ENCODE measurements at places on chromosomes 2 and 18. TPM values are rescaled to one million over a fixed set of nuclear protein-coding genes. Genes with fewer than 3 reads are reported as not detected.
A peak's percentile ranks its signal among the peaks of the same experiment; 100 is the strongest.

GRCh38 chr2:671072-671471 is 6.1 kb downstream of the TMEM18 start:
- no peak for DNase-seq

GRCh38 chr18:8694891-8695290 is 10.5 kb upstream of the MTCL1 start:
- no peak for DNase-seq

- no peak for DNase-seq
These were observed 318.8 kb upstream of the KCNH7 start for GRCh38 chr2:163157411-163157810.

DNA sequence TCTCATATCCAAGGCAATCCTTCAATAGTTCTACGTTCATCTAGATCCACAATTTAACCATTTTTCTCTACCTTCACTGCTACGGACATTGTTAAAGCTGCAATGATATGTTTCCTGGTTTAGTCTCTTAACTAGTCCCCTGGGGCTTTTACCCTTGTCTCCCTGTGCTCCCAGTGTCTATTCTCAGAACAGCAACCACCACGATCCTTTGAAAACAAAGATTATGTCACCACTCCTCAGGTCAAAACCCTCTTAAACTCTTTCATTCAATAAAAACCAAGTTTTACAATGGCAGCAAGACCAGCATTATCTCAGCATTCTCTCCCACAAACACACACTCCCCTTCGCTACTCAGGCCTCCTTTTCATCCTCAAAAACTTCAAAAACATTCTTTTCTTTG is 298.2 kb upstream of the CHST9 start:
- DNase-seq = no peak

GRCh38 chr18:29076645-29077044 is 899.7 kb upstream of the CDH2 start:
- DNase-seq = no peak

DNA sequence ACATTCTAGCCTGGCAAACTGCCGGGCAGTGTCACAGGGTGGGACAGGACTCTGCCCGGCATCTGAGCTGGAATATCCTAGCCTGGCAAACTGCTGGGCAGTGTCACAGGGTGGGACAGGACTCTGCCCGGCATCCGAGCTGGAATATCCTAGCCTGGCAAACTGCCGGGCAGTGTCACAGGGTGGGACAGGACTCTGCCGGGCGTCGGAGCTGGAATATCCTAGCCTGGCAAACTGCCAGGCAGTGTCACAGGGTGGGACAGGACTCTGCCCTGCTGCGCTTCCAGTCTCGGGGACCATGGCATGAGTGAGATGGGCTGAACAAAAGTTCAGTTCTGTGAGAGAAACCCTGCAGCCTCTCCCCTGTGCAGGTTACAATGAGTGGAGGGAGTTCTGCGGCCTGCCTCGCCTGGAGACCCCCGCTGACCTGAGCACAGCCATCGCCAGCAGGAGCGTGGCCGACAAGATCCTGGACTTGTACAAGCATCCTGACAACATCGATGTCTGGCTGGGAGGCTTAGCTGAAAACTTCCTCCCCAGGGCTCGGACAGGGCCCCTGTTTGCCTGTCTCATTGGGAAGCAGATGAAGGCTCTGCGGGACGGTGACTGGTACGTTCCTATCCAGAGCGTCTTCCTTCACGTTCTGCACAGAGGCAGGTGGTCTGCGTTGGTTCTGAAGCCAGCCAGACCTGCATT is 80.3 kb downstream of the TPO start:
- DNase-seq = no peak

DNA sequence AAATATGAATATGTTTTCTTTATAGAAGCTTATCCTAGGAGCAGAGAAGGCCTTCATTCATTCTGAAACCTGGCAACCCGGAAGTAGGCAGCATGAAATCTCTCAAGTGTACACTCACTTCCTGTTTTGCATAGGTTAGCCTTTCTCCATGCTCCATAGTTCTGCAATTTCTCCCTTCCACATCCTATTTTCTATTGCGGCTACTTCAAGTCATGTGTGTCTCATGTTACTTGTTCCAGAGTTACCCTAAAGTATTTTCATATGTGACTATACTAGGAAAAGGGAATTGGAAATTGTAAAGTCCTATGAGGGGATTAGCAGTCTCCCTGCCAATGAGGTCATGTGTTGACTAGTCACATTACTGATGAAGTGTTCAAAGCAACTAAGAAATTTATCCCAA is 320.6 kb downstream of the NCKAP5 start:
- DNase-seq = no peak

- no peak for DNase-seq
These were observed 175.3 kb downstream of the PDE11A start for GRCh38 chr2:177897278-177897677.

GRCh38 chr2:235677937-235678336 is 184.1 kb downstream of the AGAP1 start:
- DNase-seq = no peak

DNA sequence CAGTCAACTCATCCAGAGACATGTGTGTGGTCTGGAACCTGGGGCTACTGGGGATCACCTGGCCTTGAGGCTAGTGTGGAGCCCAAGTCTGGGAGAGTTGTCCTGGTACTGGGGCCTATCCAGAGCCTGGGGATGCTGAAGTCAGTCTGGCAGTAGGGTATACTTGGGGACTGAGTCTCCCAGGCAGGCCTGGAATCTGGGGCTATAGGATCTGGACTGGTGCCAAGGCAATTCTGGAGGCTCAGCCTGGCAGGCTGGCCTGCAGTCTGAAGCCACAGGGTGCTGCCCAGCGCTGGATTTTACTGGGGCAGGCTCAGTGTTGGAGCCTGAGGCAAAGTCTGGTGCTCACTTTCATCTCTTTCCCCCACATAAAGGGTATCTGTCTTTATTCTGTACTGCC is 46.5 kb downstream of the AQP4 start:
- DNase-seq = no peak

DNA sequence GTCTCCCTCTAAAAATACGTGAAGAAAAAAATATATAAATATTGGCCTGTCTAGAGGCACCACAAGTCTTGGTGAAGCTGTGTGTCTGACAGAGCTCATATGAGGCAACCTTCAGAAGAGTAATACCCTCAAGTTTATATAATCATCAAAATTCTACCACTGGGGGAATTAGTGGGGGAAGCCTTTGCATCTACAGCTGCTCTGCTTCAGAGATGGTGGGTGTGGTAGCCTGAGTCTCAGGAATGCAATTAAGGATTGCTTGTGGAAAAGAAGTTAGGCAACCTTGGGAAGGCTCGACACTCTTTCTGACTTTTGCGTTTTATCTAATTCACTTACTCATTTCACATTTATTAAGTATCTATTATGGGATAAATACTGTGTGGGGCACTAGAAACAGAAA is 17.4 kb downstream of the TPGS2 start:
- no peak for DNase-seq

DNA sequence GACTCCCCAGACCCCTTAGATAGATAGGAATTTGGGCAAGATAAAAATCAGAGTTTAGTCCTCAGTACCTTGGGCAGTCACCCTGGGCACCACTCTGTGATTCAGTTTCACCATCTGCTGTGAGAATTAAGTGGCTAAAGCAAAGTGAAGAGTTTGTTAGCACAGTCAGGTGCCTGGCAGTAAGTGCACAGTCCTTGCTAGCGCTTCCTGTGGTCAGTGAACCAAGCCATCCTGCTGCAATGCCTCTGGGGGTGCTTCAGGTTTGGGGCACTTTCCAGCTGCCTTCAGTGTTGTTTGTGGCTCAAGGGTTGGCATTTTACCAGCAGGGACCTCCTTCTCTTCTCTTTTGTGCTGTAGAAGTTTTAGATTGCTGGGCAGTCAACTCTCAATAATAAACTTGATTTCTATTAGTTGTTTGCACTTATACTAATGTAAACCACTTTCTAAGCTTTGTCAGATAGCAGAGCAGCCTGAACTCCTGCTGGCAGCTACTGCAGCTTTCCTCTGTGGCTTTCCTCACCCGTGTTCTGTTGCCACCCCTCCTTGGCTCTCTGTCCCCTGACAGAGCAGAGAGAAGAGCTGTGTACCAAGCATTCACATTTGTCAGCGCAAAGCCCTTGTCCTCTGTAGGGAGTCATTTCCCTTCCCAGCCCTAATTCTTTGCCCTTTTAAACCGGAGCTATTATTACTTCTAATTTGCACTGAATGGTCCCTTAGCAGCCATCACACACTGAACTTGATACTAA is 48.4 kb upstream of the RMP24 start:
- DNase-seq = no peak

- DNase-seq = peak; percentile 26
These were observed 330.4 kb downstream of the LPIN1 start for GRCh38 chr2:12076810-12077209.

DNA sequence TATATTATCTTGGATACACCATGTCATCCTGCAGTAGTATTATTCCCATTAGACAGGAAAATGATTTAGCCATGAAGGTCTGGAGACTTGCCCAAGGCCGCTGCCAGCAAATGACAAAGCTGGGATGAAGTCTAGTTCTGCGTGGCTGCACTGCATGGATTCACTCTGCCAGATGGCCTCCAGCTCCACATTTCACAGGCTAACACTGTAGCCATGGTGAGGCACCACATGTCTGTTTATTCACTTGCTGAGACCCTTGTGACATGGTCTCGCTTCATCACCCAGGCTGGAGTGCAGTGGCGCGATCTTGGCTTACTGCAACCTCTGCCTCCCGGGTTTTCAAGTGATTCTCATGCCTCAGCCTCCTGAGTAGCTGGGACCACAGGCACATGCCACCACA is 31.5 kb upstream of the SCG2 start:
- DNase-seq = no peak

- DNase-seq = no peak
These were observed 175.2 kb downstream of the TMEM200C start for GRCh38 chr18:5720132-5720531.

DNA sequence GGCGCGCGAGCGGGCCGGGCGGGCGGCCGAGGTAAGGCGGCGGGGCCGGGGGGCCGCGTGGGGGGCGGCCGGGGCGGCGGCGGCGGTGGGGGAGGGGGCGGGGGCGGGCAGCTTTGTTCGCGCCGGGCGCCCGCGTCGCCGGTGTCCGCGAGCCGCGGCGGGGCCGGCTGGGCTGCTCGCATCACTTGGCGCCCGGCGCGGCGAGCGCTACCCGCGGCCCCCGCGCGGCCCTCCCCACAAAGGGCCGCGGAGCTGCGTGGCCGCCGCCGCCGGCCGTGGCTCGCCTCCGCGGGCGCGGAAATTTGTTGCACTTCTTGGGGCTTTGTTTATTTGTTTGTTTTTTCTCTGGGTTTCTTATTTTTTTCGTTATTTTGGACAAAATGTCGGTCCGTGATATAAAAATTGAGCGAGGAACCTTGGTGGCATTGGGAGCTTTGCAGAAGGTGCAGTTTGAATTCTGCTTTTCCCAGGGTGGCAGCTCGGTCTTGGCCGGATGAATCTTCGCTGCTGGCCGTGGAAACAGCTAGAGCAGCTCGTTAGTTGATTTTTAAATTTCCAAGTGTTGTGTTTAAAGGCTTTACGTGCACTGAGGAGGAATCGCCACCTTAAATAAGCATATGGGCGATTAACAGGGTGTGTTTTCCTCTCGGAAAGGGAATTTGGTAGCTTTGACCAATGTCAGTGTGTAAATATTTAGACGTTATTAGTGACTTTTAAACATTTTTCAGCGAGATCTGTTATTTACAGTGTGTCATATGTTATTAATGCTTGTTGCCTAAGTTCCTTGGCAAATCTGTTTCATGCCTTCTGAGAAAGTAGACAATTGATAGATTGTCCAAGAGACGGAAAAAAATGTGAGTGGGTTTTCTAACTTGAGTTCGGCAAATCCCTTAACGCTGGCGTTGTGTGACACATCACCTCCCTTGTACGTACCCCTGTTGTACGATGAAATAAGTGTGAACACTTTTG is 822 bp downstream of the UBE2E3 start:
- DNase-seq = peak; percentile 48

GRCh38 chr2:219149667-219150066 is 10.9 kb downstream of the NHEJ1 start:
- no peak for DNase-seq

DNA sequence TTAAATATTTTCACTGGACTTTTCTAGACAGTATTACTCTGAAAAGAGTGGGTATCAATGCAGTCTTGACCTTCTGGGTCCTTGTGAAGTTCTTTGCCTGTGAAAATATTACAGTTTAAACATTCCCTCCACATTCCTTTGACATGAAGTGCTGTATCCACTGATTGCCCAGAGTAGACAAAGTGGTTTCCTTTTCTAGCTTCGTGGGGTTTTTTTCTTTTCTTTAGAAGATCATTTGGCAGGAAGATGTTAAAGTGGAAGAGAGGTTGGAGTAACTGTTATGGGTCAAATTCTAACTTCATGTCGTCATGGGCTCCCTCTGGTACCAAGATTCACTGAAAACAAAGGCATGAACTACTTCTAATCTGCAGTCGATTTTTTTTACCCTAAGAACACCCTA is 496.9 kb downstream of the EPHA4 start:
- no peak for DNase-seq

DNA sequence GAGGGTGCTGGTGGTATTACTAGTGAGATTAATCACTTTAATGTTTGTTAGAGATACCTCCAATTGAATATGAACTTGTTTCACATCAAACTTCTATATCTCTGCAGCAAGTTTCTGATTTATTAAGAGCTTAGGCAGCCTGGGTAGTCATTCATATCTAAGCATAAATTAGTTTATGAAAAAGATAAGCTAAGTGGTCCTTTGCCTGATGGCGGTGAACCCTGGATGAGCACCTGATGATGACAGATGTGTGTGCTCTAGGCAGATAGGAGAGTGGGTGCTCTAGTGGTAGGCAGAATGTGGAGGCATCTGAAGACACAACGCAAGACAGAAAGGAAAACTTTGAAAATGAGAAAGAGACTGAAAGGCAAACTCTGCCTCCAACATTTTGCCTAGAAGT is 5.0 kb downstream of the FKBP7 start:
- DNase-seq = no peak

DNA sequence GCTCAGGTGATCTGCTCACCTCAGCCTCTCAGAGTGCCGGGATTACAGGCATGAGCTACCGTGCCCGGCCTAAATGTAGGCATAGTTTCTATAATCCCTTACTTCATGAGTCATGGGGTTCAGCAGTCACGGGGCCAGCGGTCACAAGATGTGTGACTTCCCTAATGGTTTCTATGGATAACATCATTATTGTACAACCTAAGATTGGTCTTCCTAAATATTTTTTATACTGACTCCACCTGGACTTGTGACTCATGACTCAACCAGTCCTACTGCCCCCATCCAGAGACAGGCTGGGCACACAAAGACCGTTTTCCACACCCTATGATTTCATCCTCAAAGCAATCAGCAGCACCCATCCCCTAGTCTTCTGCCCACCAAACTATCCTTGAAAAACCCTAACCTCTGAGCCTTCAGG is 15.9 kb downstream of the FAM210A start:
- no peak for DNase-seq

- DNase-seq = no peak
These were observed 92.0 kb downstream of the CDCA7 start for GRCh38 chr2:173446722-173447121.

GRCh38 chr18:26470011-26470637 is 78.2 kb downstream of the KCTD1 start:
- DNase-seq = no peak

CROCC2 gene
- 0.08 TPM for polyA plus RNA-seq

CPLX4 gene
- not detected for polyA plus RNA-seq

FOXD4L1 gene
- 1.9 TPM for polyA plus RNA-seq

SERPINB4 gene
- polyA plus RNA-seq = not detected

C2orf78 gene
- not detected for polyA plus RNA-seq

GCG gene
- 28.4 TPM for polyA plus RNA-seq

TEKT4 gene
- not detected for polyA plus RNA-seq

GALNT5 gene
- not detected for polyA plus RNA-seq

DAPL1 gene
- polyA plus RNA-seq = not detected

DUSP19 gene
- polyA plus RNA-seq = 1.9 TPM

ABCB11 gene
- polyA plus RNA-seq = not detected

COLEC12 gene
- 43.6 TPM for polyA plus RNA-seq

C1QL2 gene
- not detected for polyA plus RNA-seq

DOK6 gene
- 4.4 TPM for polyA plus RNA-seq

ELAC1 gene
- 14.6 TPM for polyA plus RNA-seq

ABCG5 gene
- polyA plus RNA-seq = 0.07 TPM

Measured in muscle of arm (tissue), 14 donors.